Dermis microvascular lymphatic vessel endothelial cell (primary cell): ENCODE measurements at places on chromosomes 12 and 14. TPM values are rescaled to one million over a fixed set of nuclear protein-coding genes. Genes with fewer than 3 reads are reported as not detected.

Gene ARMH4
- total RNA-seq = 1.4 and 1.5 TPM in 2 replicates

Gene PSMA6
- 190 and 213 TPM in 2 replicates for total RNA-seq

Gene RPGRIP1
- total RNA-seq = 0.39 and 0.76 TPM in 2 replicates

Gene SAMD15
- total RNA-seq = 0.38 and 1.0 TPM in 2 replicates

Gene RDH5
- total RNA-seq = 0.13 and 0.63 TPM in 2 replicates

Gene CLEC6A
- not detected in 2 replicates for total RNA-seq

Gene SLC5A8
- total RNA-seq = under 0.01 and 0.13 TPM in 2 replicates

Gene COX8C
- total RNA-seq = not detected in 2 replicates

GRCh38 chr12:50394469-50395029 is 1.9 kb downstream of the FAM186A start:
- DNase-seq = no peak

GRCh38 chr12:50453872-50454271 is 50.9 kb upstream of the DIP2B start:
- DNase-seq = no peak

DNA sequence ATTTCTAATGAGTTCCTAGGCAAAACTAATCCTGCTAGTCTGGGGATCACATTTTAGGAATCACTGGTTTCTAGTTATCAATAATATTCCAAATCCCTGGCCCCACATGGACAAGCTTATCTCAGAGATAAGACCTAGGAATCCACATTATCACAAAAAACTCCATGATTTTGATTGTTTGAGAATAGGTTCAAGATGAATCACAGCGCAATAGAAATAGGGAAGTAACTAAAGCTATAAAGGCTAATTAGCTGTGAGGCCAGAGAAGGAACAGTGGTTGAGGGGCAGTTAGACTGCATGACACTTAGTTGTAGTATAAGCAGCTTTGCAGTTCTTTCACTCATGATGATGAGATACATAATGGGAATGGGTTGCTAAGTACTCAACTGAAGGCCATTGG is 13.1 kb upstream of the ATP5F1B start:
- DNase-seq = no peak

DNA sequence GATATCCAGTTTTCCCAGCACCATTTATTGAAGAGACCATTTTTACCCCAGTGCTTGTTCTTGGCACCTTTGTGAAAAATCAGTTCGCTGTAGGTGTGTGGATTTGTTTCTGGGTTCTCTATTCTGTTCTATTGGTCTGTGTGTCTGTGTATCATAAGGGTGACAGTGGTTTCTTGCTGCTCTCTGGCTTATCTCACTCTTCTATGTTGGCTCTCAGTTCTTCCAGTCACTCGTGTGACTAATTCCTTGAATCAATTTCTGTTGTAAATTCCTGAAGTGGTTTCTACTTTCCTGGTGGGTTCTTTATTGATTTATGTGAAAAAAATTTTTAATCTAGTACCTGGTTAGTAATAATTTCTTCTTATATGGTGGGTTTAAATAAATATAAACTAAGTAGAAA is 58.3 kb downstream of the OTOGL start:
- no peak for DNase-seq

DNA sequence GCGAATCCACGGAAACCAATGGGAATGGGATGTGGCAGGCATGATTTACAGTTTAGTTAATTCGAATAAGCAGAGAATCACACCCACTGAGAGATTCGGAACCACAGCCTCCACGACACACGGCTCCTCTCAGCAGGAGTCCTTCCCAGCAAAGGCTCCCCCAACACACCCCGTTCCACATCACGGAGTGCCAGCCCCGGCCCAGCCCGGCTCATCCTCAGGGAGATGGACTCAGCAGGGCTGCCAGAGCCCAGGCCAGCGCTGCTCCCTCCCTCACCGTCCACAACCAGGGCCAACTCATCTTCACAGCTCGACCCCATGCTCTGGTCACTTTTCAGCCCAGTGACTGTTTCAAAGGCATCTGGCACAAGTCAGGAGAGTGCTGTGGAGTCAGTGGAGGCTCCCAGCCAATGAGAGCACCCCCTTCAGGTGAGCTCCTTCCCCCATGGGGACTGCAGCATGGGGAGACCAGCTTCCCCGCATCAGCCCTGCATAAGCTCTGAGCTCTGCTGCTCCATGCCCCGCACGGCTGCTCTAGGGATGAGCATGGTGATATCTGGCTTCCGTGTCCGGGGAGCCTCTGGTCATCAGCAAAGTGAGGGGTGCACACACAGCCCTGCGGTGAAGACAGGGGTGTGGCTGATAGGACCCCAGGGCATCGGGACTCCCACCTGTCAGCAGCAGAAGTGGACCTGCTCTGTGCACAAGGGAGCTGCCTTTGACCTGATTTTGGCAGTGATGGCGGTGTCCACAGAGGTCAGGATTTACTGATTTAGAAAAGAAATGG is 238.8 kb upstream of the SFSWAP start:
- DNase-seq = no peak

DNA sequence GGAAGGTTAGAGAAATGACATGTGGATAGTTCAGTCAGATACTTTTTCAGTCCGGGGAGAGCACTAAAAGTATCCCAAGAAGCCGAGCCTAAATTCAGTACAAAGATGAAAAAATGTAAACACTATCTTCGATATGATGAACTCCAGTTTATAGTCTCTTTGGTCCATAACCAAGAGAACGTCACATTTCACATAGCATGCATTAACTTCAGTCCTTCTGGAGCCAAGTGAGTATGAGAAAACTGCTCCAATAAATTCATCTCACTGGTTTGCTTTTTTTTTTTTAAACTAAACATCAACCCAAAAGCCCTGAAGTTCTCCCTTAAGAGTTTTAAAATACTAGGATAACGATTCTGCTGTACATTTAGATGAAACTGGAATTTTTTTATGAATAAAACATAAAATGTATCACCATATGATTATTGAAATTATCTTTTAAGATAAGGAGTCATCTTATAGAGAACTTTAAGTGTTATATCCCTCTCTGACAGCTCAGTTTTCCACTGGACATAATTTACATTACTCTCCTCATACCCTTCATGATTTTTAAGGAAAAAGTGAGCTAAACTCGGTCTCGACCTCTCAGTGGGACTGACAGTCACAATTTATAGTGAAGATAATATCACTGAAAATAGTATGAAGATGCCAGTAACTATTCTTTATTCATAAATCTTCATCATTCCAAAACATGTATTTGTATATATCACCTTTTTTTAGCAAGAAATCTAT is 841.5 kb upstream of the FLRT2 start:
- no peak for DNase-seq

DNA sequence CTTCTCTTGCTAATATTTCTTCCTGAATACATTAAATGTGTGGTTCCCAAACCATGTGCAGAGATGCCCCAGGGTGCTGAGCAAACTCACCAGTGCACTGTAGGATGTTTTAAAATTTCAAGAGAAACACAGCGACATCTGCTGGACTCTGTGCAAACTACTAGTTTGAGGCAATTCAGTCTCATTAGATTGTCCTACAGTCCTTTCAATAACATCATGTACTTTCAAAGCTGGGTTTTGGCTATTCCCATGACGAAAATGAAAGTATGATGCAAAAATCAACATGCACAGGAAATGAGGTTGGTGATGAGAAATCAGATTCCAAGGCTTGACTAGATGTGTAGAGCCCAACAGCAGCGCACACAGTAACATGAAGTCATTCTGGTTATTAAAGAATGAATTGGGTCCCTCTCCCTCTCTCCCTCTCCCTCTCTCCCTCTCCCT is 66.3 kb downstream of the CLIP1 start:
- peak; percentile 64 for DNase-seq

GRCh38 chr12:105744371-105745058 is 394.2 kb downstream of the NUAK1 start:
- DNase-seq = no peak

DNA sequence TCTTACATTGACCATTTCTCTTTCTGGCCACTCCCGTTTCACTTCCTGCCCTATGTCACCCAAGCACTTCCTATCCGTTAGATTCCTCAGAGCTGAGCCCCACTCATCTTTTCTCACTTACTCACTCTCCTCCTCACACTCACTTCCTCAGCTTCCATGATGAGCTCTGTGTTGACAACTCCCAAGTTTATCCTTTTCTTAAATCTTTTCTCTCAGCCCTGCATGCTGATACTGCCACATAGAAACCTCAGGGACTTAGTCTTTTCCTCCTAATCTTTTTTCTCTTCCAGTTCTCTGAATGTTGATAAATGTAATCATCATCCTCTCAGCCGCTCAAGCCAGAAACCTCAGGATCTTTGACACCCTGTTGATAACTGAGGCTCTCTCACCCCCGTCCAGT is 99.6 kb downstream of the ANO6 start:
- DNase-seq = no peak

GRCh38 chr12:62512901-62513300 is 46.3 kb downstream of the MON2 start:
- no peak for DNase-seq

GRCh38 chr12:105206686-105207374 is 29.1 kb downstream of the APPL2 start:
- DNase-seq = no peak

DNA sequence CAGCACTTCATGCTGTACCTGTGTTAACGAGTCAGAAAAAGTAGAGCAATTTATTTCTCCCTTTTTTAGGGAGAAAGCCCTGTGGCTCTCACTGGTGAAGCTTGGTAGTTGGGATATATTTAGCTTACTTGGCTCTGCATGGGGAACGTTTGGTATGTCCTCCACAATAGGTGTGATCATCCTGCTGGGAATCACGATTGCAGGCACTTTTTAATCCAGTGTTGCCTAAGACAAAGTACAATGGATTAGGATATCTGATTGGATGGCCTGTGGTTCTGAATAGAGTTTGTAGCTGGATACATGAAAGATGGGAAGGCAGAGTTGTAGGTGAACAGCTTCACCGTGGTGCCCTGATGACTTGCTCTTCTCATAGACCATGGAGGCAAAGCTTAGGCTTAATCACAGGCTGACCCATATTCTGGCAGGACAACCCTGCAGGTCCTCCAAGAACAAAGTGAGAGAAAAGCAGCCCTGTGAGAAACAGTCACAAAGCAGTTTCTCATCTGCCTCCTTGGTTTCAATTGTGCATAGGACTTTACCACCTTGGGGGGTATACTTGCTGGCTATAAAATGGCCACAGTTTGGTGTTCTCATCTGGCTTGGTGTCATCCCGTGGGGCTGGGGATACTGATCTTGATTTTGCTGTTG is 7.5 kb downstream of the RESF1 start:
- DNase-seq = no peak

DNA sequence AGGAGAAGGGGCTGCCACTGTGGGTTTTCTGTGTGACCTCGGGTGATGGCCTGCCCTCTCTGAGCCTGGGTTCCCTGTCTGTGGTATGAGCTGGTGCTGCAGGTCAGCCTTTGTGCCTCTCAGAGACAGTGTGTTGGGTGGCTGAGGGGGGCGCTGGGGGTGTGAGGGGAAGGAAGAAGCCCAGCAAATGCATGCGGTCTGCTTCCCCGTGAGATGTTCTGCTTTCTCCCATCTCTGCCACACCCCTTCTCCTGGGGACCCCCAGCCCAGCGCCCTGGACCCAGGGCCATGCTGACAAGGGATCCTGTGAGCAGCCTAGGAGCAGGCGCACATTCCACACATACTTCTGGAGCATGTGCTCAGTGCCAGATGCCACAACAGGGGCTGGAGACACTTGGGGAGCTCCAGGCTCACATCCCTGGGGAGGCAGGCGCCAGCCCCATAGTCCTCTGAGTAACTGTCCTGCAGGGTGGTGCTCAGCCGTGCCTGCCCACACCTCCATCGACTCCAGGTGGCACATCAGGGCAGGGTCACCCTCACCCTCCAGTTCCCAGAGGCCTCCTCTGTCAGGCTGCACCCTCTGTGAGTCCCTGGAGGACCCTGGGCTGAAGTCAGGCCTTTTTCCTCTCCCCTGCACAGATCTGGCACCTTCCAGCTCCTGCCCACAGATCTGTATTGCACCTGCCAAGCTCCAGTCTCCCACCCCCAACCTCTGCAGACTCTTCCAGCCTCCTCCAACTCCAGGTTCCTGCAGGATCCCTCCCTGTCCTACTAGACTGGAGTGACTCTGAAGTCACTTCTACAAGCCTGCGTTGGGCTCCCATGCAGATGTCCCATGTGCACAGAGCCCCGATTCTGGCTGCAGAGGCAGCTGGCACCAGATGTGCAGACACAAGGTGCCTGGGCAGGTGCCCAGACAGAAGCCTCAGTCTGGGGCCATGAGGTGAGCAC is 205.6 kb downstream of the KIF26A start:
- no peak for DNase-seq

- no peak for DNase-seq
Measured at GRCh38 chr14:81716953-81717352, 183.3 kb upstream of the SEL1L start.

DNA sequence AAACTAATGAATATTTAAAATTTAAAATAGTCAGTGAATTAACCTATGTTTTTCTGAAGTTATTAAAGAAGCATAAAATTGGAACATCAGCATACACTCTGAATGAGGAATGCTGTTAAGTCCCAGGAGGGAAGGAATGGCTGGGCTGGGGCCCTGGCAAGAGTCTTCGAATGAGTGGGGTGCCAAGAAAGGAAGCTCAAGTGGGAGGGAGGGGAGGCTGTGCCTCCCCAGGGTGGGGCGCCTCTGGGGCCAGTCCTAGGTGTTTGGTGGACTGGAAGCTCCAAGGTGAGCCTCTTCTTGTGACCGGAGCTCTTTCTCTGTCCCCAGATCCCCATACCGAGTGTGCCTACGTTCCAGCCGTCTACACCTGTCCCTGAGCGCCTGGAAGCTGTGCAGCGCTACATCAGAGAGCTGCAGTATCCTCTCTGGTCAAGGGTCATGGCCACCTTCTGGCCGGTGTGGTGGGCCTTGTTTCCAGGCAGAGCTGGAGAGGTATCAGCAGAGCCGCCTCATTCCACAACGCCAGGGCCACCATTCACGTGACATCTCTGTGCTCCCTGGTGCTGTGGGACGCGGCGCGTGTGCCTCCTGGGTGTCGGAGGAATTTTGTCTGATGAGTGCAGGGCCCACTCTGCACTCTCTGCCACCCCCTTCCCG is 8.5 kb downstream of the VASH1 start:
- DNase-seq = no peak

- DNase-seq = no peak
Measured at GRCh38 chr12:62856454-62856853, 78.5 kb downstream of the PPM1H start.

GRCh38 chr12:29750131-29750927 is 33.4 kb downstream of the TMTC1 start:
- DNase-seq = no peak
